ENCODE measurements at places on chromosomes 3 and 15.

DNA sequence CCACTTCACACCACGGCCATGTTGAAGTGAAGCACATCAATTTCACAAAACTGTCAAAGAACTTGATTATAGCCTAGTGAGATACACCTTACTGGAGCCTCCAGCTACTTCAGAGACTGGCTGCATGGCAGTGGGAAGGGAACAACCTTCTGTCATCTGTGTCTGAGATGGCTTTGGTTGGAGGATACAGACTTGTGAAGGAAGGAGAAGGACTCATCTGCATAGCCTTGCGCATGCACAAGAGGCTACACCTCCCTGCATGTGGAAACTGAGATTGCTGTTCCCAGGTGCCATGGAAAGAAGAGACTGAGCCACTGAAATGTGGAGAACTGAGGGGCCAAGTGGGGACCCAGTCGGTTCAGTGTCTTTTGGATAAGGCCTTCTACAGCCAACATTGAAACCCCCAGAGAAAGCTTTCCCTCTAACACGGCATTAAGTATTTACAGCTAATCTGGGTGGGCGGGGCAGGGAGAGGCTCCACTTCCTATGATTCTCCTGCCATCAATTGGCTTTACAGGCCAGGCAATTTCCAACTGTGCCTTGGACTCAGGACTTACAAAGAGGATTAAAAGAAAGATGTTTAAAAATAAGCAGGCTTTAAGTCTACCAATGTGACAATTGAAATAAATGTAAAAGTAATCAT, 58.8 kb downstream of the IL16 start:
- DNase-seq = no peak

DNA sequence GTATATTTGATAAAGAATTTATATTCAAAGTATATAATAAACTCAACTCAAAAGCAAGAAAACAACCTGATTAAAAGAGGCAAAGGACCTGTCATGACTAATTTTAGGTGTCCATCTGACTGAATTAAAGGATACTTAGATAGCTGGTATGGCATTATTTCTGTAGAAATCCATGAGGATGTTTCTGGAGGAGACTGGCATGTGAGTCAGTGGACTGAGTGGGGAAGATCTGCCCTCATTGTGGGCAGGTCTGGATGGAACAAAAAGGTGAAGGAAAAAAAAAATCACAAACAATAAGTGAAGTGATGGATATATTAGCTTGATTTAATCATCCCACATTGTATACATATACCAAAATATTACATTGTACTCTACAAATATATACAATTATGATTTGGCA, 16.6 kb downstream of the ANKRD28 start:
- no peak for DNase-seq

DNA sequence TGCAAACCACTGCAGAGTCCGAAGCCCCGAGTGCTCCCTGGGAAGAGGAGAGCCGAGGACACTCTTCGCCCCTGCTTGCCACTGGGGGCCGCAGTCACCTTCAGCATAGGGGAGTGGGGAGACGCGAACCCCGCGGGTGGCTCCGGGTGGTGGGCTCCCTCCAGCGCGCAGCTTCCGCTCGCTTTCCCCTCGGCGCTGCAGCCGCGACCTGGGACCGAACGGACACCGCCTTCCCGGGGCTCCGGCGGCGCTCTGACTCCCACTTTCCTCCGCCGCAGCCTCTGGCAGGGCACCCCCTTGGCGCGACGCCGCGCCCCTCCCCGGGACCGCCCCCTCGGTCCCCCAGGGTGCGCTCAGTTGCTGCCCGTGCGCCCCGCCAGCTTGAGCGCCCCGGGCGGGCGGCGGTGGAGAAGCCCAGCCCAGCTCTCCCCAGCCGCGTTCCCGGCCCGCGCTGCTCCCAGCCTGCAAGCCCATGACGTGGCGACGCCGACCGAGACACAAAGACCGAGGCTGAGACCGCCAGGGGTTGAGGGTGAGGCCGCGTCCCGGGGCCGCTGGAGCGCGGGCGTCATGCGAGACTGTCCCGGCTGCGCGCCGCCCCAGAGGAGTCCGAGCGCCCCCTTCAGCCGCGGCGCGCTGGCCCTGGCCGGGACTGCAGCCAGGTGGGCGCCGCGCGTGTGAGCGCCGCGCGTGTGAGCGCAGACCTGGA, at the start of gene MINAR1:
TSS of gene MINAR1 (plus strand) at position 701 of the 709 bp plus-strand sequence. CDS start 23,812 bp downstream, outside the sequence.
- no peak for DNase-seq

DNA sequence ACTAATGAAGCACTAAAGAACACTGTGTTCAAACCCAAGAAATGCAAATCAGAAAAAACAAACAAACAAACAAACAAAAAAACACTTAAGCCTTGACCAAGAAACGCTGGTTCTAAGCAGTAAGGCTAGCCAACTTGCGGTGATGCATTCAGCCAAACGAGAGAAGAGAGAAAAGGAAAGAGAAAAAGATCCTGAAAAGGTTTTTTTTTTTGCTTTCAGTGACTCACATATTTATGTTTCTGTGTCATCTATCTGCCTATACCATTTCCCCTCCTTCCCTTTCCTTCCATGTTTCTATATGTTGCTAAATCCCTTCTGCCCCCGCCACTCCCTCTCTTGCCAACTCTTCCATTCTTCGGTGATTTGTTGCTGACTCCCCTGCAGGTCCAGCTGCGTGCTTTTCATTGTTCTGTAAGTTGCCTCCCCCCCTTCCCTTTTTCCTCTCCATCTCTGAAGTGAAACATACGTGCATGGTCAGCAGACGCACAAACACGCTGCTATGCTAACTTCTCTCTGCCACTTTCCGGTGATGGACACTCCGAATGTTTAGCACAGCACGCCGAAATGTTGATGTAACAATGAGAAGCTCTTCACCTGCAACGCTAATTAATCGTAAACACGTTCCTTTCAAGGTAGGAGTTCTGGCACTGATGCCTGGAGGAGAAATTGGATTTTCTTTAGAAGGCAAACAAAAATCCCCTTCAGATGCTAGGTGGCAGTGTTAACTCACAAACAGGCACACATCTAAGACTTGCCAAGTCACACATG, 154.4 kb downstream of the TUSC7 start:
- no peak for DNase-seq

DNA sequence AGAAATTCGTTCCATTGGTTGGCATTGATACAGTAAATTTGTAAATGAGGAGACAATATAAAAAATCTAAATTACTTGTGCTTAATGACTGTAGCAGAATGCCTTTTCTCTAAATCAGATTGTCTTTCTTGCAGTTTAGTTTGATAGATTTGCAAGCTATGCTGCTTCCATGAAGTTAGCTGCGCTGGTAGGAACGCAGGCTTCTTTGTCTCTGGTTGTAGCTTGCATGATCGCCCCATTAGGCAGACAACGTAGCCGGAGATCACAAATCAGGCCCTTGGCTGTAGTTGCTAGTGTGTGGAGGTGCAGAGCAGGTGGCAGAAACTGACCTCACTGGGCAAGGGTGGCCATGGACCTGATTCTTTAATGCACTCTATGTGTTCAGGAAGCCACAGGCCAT, 6.1 kb downstream of the ZIC1 start:
- no peak for DNase-seq

- no peak for DNase-seq
Measured at GRCh38 chr15:98737159-98737558, 88.8 kb downstream of the IGF1R start.

GRCh38 chr3:78258798-78259197, 1218.9 kb downstream of the ROBO2 start:
- DNase-seq = no peak

- DNase-seq = no peak
Measured at GRCh38 chr3:176987901-176988650, 209.2 kb downstream of the TBL1XR1 start.

- DNase-seq = no peak
Measured at GRCh38 chr3:57059411-57059810, 1.1 kb upstream of the SPATA12 start.

DNA sequence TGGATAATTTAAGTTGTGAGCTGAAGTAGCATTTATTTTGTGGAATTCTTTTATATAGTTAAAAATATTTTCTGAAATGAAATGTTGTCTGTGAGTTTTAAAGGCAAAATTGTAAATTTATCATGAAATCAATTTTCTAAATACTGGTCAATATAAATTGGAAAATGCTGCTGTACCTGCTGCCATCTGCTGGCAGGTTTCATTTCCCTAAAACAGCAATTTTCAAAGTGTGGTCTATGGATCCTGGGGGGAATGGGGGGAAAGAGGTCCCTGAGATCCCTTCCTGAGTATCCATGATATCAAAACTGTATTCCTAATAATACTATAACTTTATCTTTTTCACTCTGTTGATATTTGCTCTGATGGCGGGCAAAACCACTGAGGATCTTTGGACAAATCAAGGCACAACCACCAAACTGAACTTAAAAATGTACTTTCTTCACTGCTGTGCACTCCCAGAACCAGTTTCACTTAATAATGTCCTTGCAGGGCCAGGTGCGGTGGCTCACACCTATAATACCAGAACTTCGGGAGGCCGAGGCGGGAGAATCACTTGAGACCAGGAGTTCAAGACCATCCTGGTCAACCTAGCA, 17.2 kb upstream of the CCR4 start:
- no peak for DNase-seq

- DNase-seq = no peak
Measured at GRCh38 chr15:92051716-92052115, 198.2 kb downstream of the SLCO3A1 start.

DNA sequence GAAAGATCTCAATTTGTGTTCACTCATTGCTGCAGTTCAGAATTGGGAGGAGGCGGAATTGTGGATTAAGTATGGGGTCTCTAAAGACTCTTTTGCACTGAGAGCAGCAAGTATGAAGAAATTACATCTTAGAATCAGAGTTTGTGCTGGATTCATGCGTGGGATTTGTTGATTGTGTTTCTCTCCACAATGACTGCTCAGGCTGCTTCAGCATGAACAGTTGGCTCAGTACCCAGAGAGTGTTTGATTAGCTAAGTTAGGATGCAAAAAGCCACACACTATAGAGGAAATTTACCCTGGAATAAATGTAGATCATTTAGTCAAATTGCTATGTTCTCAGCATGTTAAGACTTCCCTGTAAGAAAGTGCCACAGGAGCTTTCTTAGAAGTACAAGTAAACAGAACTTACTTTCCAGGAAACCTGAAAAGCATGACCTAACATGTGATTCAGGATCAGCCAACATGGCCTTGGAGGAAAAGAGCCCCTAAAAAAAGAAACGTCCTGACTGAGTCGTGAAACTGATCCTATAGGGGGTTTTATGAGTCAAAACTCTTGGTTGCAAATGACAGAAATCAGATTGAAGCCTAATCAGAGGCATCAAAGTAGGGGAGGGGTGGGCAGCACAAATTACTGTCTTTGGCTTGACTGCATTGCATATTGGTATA, 32.6 kb downstream of the HHLA2 start:
- no peak for DNase-seq

DNA sequence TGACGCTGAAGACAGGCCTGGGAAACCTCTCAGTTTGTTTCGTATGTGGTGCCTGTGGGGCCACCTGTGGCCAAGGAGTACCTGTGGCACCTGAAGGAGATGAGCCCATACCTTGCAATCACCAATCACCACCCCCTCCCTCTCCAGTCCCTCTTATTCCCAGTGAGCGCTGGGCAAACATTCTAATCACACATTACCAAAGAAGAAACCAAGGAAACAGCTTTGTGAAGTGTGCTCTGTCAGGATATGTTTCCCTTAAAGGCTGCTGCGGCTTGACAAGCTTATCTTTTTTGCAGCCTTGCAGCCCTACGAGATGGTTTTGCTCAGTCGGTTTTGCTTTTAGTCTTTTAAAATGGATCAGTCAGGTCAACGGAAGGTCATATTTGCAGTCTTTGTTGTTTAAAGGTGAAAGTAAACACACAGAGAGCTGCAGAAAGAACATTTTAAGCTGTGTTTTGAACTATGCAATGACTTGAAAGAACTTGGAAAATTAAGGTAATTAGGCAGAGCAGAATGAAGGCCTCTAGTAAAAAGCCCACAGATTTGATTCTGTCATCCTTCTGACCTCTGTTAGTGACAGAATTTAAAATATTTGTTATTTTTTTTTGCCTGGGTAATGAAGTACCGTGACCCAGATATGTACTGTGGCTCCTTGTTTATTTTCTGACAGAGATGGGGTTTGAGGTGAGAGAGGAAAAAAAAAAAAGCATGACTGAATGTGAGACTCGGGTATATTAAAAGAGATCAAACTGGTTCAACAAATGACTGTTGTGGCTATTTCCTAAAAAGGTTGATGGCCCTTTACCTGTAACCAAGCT, 461.4 kb downstream of the NSUN3 start:
- no peak for DNase-seq

DNA sequence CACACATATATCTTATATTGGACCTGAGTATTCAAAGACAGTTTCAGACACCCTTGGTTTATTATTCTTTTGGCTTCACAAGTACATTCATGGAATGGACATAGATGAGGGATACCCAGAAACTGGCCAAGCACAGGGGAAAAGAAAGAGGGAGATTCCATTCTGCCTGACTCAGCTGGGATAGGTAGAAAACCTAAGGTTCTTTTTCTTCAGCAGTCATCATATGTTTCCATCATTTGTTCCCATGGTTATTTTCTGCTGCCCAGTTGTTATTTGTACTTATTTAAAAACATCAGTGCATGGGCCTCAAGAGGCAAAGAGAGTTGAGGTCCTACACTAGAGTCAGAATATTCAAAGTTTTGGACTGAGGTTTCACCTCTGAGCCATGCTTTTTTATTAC, 91.8 kb downstream of the FILIP1L start:
- no peak for DNase-seq

DNA sequence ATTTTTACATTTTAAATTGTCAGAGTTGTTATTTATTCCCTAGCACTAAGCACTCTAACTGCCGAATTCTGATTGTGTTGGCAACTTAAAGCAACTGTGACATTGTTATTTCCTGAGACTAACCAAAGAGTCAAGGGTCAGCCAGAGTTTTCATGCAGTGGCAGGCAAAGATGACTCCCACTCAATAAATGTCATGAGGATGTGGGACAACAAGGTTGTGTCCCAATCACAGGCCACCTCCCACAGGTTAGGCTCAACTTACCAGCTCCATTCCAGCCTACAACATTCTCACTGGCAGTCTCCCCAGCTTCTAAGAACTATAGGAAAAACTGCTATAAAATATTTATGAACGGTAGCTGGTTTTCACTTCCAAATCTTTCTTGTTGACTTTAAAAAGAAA, 80.1 kb downstream of the RSL24D1 start:
- DNase-seq = no peak

DNA sequence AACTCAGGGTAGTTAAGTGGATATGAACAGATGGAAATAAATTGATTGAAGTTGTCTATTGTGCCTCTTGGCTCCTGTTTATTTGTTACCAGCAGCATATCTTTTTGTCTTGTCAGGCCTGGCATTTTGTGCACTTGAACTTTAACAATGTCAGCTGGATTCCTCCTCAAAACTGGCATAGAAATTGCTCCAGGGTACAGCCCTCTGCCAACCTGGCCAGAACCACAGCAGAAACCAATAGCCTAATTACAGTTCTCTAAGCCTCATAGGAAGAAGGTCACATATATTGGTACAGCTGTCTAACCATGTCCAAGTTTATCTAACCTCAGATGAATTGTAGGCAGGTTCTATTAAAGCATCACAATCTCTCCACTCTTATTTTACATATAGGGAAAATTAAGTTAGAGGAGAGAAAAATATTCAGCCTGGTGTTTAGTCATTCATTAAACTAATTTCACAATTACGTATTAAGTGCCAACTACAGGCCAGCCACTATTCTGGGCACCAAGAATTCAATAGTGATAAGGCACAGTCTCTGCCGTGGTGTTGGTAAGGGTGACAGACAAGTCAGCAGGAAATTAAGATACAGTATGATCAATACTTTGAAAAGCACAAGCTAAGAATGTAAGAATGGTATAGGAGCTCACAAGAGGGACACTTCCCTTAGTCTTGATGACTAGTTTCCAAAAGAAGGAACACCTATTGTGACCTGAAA, 452.9 kb upstream of the NECTIN3 start:
- no peak for DNase-seq

GRCh38 chr15:96353416-96353929, 23.0 kb downstream of the NR2F2 start:
- no peak for DNase-seq

GRCh38 chr15:75776065-75776423, 63.4 kb upstream of the CSPG4 start:
- DNase-seq = no peak
